ENCODE measurements at places on chromosomes 3 and 15.

GRCh38 chr15:60844511-60845174, 365.7 kb upstream of the ICE2 start:
- no peak for DNase-seq

DNA sequence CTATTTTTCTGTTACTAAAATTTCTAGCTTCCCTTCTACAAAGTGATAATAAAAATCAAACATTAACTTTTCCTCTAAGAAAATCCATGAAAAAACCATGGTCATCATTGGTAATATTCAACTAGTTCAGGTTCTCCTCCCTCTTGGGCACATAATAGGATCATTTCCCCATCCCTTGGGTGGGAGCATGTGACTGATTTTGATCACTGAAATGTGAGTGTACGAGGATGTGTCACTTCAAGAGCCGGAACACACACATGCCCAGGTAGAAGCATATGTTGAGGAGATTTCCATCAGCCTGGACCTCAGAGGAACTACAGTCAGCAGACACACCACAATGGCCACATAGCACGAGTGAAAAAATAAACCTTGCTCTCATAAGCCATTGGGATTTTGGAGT, 36.1 kb downstream of the AP3S2 start:
- DNase-seq = no peak

- no peak for DNase-seq
Observed at GRCh38 chr15:41561104-41561776, 2.2 kb downstream of the TYRO3 start.

GRCh38 chr3:71201939-71202338, 381.6 kb downstream of the FOXP1 start:
- DNase-seq = no peak

DNA sequence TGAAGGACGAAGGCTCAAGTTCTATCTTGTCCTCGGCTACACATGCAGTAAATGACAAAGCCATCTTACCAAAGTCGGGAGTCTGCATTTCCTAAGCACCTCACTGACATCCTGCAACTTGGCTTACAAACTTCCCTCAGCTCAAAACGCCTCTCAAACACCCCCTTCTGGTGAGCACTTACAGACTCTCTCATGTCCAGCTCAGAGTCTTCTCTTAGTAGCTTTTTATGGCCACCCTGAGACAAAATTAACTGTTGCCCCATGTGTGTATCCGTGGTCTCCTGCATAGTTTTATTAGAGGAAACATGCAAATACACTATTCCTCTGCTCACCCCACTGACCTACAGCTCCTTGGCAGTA, 819.7 kb downstream of the FHIT start:
- DNase-seq = peak; percentile 11

DNA sequence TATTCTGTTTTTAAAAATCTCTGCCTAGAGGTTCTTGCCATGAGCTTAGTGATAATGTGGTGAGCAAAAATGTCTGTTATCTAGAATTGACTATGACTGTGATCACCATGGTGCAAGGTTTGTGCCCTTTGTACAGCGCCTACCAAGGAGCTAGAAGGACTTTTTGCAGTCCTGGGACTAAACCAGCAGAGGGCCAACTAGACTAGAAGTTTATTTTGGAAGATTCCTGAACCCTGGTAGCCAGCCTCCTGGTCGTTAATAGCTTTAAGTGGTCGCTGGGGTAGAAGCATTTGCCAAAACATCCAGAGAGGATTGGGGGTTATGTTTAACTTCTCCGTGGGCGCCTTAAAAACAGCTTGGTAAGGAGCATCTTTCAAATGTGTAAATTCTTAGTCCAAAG, 7.8 kb downstream of the SCG5 start:
- no peak for DNase-seq

DNA sequence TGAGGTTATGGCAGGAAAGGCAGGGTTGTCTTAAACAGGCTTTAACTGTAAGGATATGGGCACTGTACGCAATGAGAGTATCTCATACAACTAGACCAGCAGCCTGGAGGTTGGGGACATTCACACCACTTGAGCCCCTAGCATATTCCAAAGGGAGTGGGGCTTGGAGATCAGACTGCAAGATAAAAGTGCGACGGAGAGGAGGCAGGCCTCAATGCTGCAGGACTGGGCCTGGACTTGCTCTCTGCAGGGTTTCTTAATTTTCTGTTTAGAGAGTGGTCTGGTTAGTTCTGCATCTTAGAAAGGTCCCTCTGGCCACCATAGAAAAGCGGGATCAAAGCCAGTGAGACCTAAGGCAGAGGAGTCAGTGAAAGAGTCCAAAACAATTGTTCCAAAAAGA, 357.7 kb upstream of the NR2F2 start:
- no peak for DNase-seq

- DNase-seq = no peak
Observed at GRCh38 chr15:35907511-35907910, 361.5 kb upstream of the DPH6 start.

GRCh38 chr3:22117751-22118346, 366.8 kb upstream of the ZNF385D start:
- DNase-seq = peak; percentile 21

DNA sequence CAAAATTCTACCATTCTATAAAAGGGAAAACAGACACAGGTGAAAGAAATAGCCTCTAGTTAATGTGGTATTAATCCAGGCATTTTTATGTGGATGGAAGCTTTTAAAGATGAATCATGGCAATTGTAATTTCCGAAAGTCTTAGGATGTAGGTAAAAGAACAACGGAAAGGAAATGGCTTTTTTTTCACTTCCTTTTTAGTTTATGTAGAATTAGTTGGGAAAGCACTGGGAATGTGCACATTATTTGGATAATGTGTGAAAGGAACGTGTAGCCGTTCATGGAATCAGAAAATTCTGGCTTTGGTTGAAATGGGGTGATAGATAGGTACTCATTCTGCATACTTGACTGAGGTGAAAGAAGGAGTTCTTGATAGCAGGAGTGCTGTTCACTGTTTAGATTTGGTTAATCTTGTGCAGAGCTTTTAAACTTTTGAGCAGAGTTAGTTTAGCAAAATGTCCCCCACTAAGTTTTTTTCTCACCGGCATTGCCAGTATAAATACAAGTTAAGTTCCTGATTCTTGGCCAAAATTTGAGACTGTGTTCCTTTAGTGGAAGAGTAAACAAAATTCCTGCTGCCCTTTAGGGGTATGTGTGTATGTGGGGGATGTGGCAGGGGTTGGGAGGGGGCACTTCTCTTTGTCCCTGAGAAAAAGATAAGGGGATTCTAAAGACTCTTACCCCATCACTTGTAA, 20.2 kb upstream of the UTS2B start:
- DNase-seq = no peak

DNA sequence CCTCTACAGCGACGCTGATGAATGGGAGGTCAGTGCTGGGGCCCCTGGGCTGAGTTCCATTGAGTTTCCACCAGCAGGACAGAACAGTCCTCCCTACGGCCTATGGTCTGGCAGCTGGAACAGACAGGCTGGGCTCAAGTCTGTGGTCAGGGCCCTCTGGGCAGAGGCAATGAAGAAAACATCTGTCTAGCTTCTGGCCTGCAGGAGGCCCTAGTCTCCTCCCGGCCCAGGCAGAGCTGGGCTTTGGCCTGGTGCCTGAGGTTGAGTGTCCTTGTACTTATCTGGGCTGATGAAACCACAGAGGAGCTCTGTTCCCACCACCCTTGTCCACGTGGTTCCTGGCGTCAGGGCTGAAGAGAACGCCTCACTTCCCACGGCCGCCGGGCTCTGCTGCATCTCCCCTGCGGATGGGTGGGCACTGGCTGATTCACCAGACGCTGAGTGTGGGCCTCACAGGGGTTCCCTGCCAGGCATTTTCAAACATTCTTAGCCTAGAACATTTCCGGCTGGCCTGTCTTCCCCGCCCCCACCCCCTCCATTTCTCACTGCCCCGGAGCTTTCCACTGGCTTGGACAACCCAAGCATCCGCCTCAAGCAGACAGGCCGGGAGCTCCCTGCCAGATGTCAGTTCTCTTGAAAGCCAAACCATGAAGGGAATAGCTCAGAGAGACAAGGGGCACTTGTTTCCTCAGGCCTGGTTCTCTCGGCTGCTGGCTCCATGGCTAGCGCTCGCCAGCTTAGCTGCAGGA, 20.3 kb downstream of the PPCDC start:
- DNase-seq = peak; percentile 99

- DNase-seq = no peak
Observed at GRCh38 chr3:160140756-160141155, 84.5 kb upstream of the C3orf80 start.

- no peak for DNase-seq
Observed at GRCh38 chr3:11410564-11410963, 138.4 kb downstream of the ATG7 start.

- no peak for DNase-seq
Observed at GRCh38 chr3:12627370-12627769, 36.5 kb downstream of the RAF1 start.

DNA sequence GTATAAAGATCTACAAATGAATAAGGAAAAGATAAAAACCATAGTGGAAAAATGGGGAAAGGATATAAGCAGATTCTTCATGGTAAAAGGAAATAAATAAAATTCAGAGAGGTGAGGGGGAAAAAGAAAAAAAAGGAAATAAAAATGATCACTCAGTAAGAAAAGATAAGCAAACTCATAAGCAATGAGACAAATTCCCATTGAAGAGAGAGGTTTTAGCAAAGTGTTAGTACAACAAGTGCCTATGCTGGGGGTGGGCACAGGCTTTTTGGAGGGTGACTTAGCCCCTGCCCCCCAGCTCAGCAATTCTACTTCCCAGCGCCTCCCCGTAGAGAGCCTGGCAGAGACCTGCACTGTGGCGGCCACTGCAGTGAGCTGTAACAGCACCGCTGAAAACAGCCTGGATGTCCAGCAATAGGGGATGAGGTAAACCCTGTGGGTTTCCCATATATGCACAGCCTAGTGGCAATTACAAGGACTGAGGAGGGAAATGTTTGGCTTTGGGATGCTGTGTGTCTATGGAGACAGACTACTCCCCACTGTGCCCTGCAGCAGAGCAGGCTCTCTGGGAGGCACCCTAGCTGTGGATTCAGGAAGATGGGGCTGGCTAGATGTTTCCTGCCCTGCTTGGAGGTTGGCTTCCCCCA, 23.7 kb upstream of the SFMBT1 start:
- DNase-seq = no peak

DNA sequence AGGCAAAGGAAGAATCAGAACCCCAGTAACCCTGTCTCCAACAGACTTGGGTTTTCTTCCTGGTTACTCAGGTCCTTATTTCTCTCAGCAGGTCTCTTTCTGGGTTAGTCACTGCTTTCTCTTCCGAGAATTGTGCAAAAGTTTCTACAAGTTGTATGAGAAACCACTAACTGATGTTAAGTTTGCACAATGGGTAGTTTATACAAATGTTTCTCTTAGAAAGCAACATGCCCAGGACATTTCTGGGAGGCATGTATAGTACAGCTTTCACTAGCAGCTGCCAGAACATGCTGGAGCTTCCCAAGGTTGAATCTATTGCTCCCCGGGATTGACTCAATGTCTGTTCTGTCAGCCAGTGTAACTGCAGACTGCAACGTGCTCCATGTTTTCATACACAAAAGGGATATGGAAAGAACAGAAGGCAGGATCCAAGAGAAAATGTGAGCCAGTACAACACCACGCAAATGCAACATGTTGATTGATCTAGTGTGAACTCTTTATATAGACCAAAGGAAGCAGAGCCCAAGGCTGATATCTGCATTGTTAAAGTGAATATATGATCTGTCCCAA, 887.8 kb downstream of the MCTP2 start:
- DNase-seq = no peak

GRCh38 chr3:183259087-183259486, 6.0 kb downstream of the B3GNT5 start:
- DNase-seq = no peak
